NCI-H460 (cell line): ENCODE measurements at places on chromosomes 1 and 21. TPM values are rescaled to one million over a fixed set of nuclear protein-coding genes. Genes with fewer than 3 reads are reported as not detected.

The F13B gene
- total RNA-seq, result 0.12 TPM in 1 of 2 replicates, not detected in the other

The MEF2D gene
- total RNA-seq, result 23.8 and 26.3 TPM in 2 replicates

The CCDC24 gene
- total RNA-seq, result 1.0 and 1.2 TPM in 2 replicates

The GIPC2 gene
- total RNA-seq, result not detected in 2 replicates

The ZMYM4 gene
- 19.4 and 24.9 TPM in 2 replicates for total RNA-seq

The NPL gene
- total RNA-seq, result 10.7 and 23.7 TPM in 2 replicates

The TBX19 gene
- total RNA-seq, result 0.47 and 0.95 TPM in 2 replicates

The ALX3 gene
- not detected in 2 replicates for total RNA-seq

The PRAMEF6 gene
- not detected in 2 replicates for total RNA-seq

DNA sequence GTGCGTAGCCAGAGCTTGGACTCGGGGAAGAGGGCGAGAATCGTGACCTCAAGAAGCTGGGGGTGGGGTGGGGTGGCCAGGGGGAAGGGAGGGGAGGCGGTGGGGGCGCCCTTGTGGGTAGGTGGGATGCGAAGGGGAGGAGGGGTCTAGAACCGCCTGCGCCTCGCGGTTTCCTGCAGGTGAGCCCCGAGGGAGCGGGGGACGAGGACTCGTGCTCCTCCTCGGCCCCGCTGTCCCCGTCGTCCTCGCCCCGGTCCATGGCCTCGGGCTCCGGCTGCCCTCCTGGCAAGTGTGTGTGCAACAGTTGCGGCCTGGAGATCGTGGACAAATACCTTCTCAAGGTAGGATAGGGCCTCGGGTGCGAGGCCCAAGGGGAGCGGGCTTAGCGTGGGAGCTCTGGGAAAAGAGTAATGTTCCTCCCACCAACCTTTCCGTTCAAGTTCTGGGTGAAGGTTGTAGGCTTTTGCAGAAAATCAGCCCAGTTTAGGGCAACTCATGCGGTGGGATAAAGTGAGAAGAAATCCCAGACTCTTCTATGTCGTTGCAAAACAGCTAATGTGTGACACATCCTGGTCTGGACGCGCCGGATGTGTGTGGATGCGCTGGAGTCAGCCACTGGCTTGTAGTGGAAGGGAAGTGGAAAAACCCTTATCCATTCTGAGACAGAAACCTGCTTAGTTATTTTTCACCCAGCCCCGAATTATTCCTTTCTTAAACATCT lies 2.9 kb downstream of the LHX8 start:
- DNase-seq, result no peak

GRCh38 chr1:185154912-185155513 lies 1.7 kb downstream of the TRMT1L start:
- no peak for DNase-seq

DNA sequence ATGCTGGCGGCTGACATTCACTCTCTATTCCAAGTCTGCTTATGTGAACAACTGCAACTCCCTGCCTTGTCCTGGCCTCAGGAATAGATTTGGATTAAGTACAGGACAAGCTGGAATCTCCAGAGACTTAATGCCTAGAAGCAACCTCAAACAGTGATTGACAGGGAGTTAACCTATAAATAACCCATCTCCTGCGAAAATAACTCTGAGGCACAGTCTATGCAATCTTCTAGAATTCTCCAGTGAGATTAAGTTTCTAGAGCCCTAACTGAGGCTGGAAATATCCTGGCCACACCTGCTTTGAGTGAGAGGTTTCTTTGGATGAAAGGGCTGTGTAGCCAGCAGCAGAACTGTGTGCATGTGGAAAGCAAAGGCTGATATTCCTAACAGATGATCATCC lies 25.3 kb upstream of the ATP1A1 start:
- no peak for DNase-seq

DNA sequence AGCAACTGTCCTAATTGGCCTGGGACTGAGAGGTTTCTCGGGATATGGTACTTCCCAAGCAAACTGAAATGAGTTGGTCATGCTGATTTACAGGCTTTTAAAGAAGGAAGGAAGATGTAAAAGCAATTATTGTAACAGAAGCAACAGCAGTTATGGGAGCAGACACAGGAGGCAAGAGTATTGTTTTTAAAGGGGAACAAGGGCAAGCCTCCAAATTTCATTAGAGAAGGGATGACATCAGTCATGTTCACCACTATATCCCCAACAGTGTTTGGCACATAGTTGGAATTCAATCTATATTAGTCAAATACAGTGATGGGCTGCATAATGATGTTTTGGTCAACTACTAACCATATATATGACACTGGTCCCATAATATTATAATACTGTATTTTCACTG lies 46.0 kb upstream of the JUN start:
- no peak for DNase-seq

GRCh38 chr1:88433556-88433955 lies 250.5 kb upstream of the PKN2 start:
- no peak for DNase-seq

DNA sequence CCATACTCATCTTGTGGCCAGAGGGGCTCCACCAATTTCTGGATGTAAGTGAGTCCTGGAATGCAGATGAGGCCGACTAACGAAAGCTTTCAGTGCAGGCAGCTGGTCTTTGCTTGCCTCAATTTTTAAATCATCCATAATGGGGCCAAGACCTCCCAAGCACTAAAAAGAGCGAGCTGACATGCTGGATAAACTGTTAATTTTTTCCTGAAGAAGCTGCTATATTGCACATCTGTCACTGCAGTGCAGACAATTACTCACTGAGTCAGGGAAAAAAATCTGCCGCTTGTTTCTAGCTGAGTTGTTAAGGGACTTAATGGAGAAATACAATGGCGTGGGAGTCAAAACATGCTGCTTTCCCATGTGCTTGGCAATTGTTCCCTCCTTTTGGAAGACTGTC lies 205.5 kb downstream of the GPATCH2 start:
- no peak for DNase-seq

DNA sequence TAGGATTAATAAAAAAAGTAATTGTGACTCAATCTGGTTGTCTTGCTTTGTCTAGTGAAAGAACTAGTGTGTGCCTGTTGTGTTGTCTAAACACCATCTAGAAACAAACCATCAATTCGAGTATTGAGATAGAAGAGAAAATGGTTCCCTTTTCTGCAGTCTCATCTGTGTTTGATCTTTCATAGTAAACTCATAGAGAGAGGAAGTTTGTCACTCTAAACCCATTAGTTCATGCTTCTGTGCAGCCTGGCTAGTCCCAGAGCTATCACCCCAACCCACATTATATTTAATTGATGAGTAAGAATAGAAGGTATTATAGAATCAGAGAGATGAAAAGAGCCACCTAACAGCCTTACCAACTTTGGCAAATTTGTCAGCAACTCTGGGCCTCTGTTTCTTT lies 99.5 kb downstream of the TGFB2 start:
- DNase-seq, result no peak

DNA sequence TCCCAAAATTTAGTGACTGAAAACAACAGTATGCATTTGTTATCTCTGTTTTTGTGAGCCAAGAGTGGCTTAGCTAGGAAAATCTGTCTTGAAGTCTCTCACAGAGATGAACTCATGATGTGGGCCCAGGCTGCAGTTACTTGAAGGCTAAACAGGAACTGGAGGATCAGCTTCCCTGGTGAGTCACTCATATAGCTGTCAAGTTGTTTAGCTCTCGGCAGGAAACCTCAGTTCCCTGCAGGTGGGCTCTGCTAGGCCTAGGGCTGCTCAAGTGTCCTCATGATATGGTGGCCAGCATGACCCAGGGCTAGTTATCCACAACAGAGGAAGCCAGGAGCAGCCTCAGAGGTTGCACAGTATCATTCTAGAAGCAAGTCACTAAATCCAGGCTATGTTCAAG lies 30.2 kb upstream of the DDX59 start:
- no peak for DNase-seq

GRCh38 chr1:51627672-51628071 lies 10.8 kb downstream of the OSBPL9 start:
- DNase-seq, result peak; percentile 20

GRCh38 chr1:61222240-61222639 lies 139.9 kb downstream of the NFIA start:
- no peak for DNase-seq

DNA sequence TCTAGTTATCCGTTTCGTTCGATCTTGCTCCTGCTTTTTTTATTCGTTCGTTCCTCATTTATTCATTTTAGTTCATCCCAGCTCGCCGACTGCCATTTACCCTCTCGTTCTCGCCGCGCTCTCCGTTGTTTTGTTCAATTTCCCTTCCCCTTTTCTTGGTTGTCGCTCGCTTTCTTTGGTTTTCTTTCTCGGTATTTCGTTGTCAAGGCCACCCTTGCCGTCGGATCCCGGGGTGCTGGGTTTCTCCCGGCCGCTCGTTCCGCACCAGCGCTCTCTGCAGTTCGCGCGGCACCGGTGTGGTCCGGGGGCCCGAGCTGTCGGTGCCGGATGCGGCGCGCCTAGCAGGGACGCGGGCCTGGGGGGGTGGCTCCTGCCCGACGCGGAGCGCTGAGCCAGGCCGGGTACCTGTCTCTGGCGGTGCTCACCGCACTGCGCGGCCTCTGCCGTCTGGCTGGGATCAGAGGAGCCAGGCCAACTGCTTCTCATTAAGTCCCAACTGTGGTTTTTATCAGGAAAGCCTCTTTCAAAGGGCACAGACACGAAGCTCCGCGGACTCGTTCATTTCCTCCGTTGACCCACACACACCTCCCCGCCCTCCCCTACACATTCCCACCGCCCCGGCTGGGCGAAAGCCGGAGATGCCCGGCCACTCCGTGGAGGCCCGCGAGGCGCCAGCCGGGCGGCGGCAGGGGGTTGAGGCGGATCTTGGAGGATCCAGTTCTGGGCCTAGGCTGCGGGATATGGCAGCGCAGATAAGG lies 1.6 kb downstream of the ALX3 start:
- no peak for DNase-seq

DNA sequence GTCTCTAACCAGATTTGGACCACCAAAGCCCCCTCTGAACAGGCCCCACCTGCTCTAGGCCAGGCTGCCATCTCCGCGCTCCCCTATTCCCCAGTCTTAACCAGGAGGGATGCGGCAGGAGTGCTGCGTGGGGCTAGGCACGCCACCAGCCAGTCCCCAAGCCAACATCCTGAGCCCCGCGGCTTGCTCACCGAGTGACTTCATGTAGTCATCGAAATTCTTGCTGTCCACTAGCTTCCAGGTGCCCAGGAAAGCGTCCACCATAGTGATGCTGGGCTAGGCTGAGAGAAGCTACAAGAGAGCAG lies 173 bp downstream of the FABP3 start:
- no peak for DNase-seq

GRCh38 chr1:26614655-26615411 lies 81.0 kb upstream of the ARID1A start:
- no peak for DNase-seq

GRCh38 chr1:170687621-170688020 lies 23.7 kb downstream of the PRRX1 start:
- DNase-seq, result no peak

GRCh38 chr1:111850109-111850508 lies 94.4 kb downstream of the DDX20 start:
- no peak for DNase-seq

- DNase-seq, result no peak
Measured at GRCh38 chr1:101356604-101357443, 120.0 kb downstream of the S1PR1 start.

- DNase-seq, result no peak
Measured at GRCh38 chr1:24141311-24141997, 1.5 kb downstream of the IL22RA1 start.

GRCh38 chr21:15857740-15858139 lies 128.0 kb downstream of the USP25 start:
- DNase-seq, result no peak

- DNase-seq, result no peak
Measured at GRCh38 chr1:229972600-229973296, 94.3 kb upstream of the GALNT2 start.
